ENCODE measurements at places on chromosomes 2 and 18.

DNA sequence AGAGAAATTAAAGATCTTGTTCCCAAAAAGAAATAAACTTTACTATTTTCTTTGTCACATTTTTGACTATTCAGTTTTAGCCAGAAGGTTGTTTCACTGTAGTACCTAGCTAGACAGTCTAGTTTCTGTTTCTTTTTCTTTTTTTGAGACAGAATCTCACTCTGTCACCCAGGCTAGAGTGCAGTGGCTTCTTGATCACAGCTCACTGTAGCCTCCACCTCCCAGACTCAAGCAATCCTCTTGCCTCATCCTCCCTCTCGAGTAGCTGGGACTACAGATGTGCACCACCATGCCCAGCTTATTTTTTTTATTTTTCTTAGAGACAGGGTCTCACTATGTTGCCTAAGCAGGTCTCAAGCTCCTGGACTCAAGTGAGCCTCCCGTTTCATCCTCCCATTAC lies 2.2 kb downstream of the RBM45 start:
- DNase-seq: no peak

DNA sequence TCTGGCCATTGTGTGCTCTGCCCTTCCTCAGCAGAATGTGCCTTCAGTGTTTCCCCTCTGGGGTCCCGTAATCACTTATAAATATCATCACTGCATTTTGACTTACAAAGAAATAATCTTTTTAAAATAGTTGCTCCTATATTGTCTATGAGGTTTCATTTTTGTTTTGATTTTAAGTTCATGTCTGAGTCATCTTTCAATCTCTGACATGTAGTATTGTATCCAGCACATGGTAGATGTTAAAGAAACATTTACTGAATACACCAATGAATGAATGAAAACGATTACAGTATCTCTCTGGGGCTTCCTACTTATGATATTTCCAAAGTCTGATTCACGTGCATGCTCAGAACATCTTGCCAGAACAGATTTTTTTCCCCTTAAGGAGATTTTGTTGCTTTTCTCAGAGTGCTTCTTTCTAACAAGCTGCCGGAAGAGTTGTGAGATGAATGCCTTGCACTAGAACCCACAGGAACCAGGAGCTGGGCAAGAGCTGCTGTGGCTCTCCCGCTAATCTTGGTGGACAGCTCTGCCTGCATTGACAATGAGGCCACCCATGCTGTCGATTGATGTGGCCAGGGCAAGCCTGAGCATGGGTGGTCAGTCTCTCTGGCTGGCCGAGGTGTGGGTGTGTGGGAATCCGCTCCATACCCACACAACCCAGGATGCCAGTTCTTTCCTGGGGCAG lies 199.4 kb downstream of the CYRIA start:
- DNase-seq: no peak

DNA sequence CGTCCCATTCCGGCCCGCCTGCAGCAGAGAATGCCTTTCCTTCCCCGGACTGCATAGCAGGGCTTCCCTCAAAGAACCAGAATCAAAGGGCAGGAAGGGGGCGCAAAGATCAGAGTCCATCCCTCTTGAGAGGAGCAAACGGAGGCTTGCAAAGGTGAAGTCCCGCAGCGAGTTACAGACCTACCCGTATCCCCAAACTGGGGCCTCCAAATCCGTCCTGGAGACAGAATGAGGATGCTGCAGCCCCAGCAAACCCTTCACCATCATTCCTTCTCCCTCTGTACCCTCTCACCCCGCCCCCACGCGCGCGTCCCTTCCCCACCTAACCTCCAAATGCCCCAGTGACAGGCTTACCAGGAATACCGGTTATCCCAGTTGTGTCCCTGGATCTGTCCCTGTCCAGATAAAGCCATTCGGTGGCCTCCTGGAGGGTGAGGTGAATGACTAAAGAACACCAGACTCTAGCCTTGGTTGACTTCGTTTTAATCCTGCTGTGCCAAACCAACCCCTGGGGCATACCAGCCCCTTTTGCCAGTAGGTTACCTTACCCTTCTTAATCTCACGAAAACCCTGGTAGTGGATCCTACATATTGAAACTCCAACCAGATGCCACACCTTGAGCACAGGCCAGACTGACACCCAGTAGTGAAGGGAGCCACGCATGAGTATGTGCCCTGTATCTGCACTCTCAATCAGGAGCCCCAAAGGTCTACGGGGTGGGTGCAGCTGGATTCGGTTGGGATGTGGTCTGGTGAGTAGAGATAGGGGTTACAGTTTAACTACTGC lies 961 bp upstream of the SLC40A1 start:
- DNase-seq: no peak

- no peak for DNase-seq
Measured at GRCh38 chr2:39834426-39834825, 55.4 kb upstream of the THUMPD2 start.

DNA sequence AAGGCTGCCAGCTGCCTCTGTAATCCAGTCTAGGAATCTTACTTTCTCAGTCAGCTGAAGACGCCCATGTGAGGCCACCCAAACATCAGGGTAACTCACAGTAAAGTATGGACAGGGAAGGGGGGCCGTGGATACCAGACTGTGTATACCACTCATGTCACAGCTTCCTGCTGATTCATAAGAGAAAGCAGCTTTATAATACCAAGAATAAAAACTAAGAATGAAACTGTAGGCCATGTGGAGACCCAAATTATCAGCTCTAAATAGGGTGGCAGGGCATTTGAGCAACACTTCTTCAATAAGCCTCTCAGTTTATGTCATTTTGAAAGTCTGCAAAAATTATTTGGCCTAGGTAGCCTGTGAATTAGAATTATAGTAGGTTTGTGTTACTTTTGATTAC lies 115.0 kb upstream of the CDCA7 start:
- DNase-seq: no peak

GRCh38 chr18:11259469-11260150 lies 110.2 kb upstream of the PIEZO2 start:
- DNase-seq: peak; percentile 12

DNA sequence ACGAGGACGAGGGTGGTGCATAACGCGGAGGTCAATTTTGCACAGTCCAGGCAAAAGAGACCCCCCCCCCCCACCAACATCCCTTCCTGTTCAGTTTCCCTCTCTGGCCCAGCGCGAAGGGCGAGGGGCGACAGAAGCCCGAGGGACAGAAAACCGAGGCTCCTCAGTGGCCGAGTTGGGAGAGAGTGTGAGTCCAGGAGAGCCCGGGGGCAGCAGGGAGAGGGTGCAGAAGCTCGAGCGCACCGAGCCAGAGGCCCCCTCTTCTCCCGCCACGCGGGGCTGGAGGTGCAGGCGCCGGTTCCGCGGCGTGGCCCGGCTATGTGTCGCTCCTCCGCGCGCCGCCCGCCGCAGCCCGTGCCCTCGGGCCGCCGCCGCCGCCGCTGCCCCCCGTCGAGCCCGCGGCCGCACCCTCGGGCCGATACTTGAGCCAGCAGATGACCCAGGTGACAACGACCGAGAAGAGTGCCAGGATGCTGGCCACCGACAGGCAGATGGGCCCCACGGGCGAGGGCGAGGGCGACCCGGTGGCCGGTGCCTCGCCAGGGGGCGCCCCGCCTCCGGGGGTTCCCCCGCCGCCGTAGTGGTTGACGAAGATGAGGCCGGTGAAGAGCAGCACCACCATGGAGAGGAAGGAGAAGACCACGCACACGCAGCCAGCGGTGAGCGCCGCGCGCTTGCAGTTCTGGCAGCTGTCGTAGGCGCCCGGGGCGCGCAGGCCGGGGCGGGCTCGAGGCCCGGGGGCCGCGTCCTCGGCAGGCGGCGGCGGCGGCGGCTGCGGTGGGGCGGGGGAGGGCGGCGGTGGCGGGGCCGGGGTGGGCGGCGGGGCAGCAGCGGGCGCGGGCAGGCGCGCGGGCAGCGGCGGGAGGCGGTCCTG lies 20.2 kb upstream of the PAX3 start:
- no peak for DNase-seq

DNA sequence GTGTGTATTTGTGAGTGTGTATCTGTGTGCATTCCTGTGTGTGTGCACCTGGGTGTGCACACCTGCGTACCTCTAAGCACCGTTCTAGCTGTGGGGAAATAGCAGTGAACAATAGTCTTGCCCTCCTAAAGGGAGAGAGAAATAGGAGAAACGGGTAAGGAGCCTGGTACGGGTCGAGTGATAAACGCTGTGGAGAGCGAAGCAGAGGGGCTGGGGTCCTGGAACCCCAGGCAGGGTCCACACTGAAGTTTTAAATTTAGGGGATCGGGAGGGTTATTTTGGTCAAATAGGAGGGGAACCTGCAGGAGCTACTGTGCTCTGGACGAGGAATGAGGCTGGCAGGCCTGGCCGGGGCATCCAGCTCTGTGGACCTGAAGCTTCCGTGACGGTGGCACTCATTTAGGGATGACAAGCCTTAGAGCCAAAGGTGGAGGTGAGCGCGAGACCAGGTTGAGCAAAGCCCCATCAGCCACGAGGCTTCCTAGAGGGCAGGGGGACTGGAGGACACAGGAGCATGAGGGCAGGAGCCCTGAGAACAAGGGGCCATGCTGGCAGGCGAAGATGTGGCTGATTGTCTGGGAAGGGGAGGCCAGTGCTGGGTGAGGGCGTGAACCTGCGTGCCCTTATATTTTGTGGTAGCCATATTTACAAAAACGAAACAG lies 188.0 kb downstream of the RTP5 start:
- DNase-seq: no peak

- peak; percentile 80 for DNase-seq
Measured at GRCh38 chr2:224039080-224039769, at the start of gene SERPINE2. Gene SERPINE2, minus strand, starts transcription at chr2:224039286. Its CDS starts 37,386 bp downstream, at chr2:224001900.

DNA sequence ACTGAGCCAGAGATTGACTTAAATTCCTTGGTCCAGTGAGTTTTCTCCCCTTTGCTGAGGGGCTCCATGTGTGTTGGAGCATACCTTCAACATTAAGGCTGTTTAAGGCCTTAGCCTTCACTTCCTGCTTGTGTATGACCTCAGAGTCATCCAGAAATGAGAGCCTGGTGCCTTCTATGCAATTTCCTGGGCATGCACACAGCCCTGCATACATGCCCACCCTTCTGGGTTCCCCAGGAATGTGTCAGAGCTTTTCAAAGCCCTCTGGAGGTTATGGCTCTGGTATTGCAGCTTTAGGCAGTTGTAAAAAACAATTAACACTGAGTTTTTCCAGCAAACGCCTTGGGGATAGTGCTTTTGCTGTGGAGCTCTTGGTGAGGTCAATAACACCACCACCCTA lies 16.7 kb downstream of the IL1R1 start:
- no peak for DNase-seq

DNA sequence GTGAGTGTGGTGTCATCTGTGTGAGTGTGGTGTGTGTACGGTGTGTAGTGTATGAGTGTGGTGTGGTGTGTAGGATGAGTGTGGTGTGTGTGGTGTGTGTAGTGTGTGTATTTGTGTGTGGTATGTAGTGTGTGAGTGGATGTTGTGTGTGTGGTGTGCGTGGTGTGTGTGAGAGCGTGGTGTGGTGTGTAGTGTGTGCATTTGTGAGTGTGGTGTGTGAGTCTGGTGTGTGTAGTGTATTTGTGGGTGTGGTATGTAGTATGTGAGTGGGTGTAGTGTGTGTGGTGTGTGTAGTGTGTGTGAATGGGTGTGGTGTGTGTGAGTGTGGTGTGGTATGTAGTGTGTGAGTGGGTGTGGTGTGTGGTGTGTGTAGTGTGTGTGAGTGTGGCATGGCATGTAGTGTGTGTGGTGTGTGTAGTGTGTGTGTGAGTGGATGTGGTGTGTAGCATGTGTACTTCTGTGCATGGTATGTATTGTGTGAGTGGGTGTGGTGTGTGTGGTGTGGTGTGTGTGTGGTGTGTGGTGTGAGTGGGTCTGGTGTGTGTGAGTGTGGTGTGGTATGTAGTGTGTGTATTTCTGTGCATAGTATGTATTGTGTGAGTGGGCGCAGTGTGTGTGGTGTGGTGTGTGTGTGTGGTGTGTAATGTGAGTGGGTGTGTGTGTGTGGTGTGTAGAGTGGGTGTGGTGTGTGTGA lies 227.8 kb downstream of the BCL2 start:
- DNase-seq: no peak

DNA sequence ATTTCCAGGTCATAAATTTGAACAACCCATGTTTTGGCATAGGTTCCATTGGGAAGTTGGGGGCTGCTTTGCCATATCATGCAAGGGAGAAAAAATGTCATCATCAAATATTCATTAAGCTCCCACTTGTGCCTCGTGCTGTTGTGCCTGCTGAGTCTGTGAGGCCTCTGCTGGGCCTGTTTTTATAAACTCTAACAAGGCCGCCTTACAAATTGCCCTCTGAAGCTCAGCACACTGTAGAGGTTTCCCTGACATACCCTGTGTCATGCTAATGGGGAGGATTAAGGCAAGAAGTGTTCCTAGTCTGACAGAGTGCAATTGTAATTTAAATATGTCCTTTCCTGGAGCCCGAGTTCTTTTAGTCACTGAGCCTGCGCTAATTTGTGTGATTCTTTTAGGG lies 17.6 kb downstream of the OSBPL6 start:
- peak; percentile 34 for DNase-seq

GRCh38 chr2:222842491-222843174 lies 18.2 kb upstream of the ACSL3 start:
- no peak for DNase-seq

DNA sequence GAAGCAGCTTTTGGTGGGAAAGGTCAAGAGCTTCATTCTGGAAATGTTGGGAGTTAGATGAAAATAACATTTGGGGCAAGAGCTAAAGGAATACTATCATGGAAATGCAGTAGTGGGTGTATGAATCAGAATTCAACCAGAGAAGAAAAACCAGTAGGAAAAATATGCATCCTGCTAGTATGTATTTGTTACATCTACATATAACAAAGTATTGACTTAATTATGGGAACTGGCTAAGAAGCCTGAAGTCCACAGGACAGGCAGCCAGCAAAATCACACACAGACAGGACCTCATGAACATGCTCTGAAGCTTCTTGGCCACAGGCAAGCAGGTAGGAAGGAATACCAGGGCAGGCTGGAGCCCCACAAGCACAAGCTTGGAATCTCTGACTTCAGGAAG lies 185.8 kb downstream of the FBXO15 start:
- no peak for DNase-seq

DNA sequence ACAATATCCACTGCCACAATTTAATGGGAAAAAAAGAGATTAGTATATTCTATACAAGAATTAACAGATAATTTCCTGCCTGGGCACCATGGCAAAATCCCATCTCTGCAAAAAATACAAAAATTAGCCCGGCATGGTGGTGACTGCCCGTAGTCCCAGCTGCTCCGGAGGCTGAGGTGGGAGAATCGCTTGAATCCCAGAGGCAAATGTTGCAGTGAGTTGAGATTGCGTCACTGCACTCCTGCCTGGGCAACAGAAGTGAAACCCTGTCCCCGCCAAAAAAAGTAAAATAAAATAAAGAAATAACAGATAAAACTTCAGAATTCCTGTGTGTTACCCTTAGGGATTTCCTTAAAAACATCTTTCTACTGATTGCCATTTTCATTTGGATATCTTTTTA lies 1194.8 kb upstream of the PIK3C3 start:
- no peak for DNase-seq

GRCh38 chr2:179664972-179665812 lies 196.2 kb downstream of the ZNF385B start:
- DNase-seq: no peak

- no peak for DNase-seq
Measured at GRCh38 chr2:4110273-4110672, 406.9 kb downstream of the DCDC2C start.

- no peak for DNase-seq
Measured at GRCh38 chr2:131023758-131024157, 69.5 kb downstream of the FAM168B start.

- no peak for DNase-seq
Measured at GRCh38 chr18:43932140-43932539, 654.9 kb upstream of the SYT4 start.

Data from pons (tissue), 1 donor.